T-helper 17 cell (primary cell): ENCODE measurements at places on chromosomes 3 and 15.

- no peak for DNase-seq
Observed at GRCh38 chr3:82132210-82133069, 371.0 kb upstream of the GBE1 start.

- no peak for DNase-seq
Observed at GRCh38 chr3:57952208-57952631, 56.0 kb upstream of the FLNB start.

DNA sequence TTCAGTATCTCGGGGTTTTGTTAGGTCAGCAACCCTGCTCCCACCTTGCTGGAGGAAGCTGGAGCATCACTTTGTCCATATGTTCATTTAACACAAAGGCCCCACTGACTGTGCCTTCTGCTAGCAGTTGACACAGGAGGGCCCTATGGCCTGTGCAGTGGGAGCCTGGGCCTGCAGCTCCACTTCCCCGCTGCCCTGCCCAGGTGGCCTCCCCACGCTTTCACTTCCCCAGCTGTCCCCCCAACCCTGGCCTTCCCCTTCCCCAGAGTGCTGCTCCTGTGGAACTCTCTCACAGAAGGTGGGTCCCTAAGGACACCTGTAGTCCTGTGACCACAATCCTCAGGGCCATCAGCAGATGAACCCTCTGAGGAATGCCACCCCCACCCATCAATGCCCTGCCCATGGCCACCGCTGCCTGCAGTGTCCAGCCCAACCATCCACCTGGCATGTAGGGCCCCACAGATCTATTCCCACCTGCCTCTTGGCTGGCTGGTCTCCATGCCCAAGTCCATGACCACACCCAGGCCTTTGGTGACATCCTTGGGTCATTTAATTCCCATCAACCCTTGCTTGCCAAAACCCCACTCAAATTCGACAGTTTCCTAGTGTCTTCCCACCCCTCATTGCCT lies 13.5 kb downstream of the TBC1D21 start:
- no peak for DNase-seq

- no peak for DNase-seq
Observed at GRCh38 chr3:119084371-119085069, 49.9 kb upstream of the IGSF11 start.

DNA sequence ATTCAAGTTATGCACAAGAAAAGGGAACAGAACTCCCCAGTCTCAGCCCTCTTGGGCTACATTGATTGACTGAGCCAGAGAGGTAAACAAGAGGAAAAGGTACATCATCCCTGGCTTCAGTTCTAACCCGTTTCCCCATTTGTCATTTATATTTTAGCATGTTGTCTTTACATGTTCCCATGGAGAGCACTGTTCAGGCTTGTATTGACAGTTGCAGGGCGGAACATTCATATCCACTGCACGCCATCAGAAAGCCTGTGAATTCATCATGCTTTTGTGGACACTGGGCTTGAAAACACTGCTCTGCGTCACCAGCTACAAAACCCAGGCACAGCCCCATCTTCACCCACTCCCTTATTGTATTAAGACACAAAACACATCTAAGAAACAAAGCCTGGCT lies 240.9 kb upstream of the EIF1B start:
- no peak for DNase-seq

GRCh38 chr3:101829874-101830273 lies 19.4 kb upstream of the NFKBIZ start:
- DNase-seq = no peak

- no peak for DNase-seq
Observed at GRCh38 chr3:158057666-158058065, 48.6 kb downstream of the SHOX2 start.

- DNase-seq = no peak
Observed at GRCh38 chr15:62488387-62488786, 323.3 kb upstream of the C2CD4B start.

GRCh38 chr3:27353221-27353620 lies 16.0 kb downstream of the NEK10 start:
- no peak for DNase-seq

DNA sequence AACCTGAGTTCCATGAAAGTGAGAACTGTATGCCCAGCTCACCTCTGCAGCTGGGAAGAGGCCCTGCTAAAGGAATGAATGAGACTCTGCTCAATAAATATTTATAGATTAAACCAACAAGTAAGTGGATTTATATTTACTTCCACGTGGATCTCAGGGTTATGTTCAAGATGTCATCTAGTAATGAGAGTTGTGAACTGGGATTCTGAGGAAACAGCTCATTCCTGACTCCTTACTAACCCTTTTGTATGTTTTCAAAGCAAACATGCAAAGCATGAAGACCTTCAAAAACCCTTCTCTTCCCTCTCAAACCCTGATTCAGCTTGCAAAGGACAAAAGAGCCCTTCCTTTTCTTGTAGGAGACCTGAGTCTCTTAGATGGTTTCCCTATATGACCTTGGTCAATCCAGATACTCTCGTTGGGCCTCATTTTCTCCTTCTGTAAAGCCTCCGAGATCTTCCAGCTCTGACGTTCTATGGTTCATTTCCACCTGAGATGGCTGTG lies 53.4 kb downstream of the LSM3 start:
- no peak for DNase-seq

DNA sequence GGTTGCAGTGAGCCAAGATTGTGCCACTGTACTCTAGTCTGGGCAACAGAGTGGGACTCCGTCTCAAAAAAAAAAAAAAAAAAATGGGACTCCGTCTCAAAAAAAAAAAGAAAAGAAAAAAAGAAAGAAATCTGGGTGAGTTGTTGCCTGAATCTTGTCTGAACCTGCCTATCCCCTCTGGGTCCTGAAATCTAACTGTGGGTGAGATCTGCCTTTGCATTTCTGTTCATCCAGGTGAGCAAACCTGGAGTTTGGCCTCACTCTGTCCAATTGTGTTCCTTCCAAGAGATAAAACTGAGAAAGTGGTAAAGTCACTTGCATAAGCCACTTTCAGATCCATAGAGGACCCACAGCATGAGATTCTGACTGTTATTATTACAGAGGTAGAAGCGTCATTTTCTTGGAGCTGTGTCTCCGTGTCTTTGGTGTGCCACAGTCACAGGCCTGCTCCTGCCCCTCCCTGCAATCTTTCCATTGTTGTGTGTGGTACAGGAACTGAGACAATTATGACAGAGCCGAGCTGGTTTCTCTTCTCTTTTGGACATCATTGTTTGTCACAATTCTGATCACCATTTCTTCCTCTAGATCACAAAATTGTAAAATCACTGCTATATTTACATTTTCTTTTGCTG lies 235.9 kb downstream of the LPP start:
- no peak for DNase-seq

GRCh38 chr3:52361454-52361853 lies 45.3 kb downstream of the DNAH1 start:
- DNase-seq = no peak

DNA sequence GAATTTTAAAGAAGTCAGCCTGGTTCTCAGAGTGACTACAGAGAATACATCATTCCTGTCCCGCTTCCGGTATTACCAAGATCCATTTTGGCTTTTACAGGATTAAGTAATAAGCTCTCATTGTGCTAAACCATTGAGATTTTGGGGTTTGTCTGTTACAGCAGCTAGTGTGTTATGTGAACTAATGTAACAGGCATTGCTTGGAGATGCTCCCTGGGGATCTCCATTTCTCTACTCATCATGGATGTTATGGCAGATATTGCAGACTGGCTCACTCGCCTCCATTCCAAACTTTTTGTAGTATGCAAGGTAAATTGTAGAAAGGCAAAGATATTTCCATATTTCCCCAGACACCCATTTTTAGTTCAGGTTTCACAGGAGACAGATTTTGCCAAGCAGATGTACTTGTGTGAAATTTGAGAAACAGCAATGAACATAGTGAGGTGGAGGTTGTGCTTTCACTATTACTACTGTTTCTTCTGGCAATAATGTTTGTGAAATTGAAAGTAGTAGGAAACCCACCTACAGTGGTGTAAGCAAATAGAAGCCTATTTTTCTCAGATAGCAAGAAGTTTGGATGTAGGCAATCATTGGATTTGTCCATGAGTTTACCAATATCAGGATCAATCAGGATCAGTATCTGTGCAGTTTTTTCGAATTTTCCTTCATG lies 177.1 kb upstream of the GALNT15 start:
- no peak for DNase-seq

DNA sequence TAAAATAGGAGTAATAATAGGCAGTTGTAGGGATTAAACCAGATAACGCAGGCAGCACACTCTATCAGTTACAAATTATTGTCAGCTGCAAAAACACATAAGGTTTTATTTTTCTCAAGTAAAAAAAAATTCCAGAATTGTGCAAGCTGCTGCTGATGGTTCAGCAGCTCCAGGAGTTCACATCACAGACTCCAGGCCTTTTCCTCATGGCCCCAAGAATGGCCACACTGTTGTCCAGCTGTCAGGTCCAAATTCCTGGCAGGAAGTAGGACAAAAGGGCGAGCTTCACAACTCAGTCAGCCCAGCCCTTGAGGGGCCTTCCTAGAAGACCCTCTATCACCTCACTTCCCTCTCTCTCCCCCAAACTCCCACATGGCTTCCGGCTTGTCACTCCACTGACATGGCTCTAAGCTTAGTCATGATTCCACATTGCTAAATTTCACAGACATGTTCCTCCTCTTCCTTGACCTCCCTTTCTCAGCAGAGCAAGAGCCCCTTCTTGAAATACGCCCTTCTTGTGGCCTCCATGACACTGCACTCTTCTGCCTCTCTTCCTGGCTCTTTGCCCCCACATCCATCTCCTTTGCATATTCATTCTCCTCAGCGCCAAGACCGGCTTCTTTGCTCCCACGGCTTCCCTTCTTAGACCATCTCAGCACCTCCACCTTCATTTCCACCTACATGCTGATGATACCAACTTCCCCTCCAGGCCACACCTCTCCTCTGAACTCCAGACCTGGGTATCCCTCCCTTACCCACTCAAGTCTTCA lies 27.4 kb upstream of the FAM174B start:
- no peak for DNase-seq

DNA sequence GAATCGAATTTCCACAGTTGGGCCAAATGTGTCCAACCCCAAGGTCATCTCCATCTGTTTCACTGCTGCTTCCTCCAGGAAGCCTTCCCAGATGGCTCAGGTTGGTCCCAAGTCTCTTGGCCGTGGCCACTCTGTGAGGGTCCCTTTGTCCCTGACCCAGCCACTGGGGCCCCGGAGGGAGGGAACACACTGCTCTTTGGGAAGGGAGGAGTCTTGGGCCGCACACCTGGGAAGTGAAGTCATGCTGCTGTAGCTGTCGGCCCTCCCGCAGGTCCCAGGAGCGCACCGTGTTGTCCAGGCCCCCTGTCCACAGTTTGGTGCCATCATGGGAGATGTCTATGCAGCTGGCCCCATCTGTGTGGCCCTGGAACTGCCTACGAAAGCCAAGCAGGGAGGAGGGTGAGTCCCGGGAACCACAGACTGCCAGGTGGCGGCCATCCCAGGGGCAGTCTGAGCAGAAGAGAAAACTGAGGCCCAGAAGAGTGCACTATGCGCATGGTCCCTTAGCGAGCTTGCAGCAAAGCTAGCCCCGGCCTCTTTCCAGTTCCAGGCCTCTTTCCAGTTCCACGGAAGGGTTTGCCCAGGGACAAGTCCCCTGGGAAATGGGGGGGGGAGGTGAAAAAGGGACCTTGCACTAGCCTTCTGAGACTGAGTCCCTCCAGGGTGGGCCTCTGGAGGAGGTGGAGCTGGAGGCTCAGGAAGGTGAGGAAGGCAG lies 44.6 kb downstream of the TLE3 start:
- no peak for DNase-seq

- DNase-seq = no peak
Observed at GRCh38 chr3:101077361-101078011, 84.3 kb upstream of the ABI3BP start.

DNA sequence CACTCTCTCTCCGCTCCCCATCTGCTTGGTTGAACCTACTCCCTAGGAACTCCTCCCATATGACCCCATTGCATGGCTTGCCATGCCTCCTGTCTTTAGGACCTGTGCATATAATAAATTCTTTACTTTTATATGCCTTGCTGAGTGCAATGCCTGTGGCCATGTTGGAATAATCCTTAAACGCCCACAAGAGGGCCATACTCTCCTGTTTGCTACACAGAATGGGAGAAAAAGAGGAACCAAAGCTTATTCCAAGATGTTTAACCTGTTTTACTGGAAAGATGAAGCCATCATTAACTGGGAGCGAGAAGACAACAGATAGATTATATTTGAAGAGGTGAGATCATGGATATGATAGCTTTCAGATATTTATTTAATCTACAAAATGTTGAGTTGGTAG lies 1097.8 kb downstream of the NAALADL2 start:
- no peak for DNase-seq

DNA sequence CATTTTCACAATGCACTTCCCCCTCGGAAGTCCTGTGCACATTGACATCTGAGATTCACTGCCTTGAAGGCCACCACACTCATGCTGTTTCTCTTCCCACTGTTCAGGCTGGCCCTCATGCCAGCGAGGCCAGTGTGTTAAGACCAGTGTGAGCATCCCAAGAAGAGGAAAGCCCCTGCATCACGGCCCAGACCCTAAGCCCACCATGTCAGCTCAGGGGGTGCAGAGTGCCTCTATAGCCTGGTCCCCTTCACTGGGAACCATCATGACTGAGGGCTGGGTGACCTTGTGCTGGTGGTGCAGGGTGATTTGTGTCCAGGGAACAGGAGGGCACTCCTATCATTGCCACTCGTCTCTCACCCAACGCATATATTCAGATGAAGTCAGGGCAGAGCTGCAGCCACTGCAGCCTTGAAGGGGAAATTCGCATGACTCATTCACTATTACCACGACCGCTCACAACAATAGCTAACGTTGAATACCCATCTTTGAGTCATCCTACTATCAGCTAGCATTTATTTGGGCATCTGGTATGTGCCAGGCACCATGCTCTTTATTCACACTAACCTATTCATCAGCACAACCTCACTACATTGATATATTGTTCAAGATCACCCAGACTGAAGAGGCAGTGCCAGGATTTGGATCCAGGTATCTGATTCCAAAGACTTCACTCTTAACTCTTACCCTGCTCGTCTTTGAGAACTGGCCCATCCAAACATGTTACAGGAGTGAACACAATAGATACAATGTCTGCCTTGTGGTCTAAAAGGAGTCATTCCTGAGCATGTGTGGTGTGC lies 58.8 kb upstream of the SLC6A11 start:
- DNase-seq = no peak

- no peak for DNase-seq
Observed at GRCh38 chr15:82771789-82772607, 33.9 kb downstream of the FSD2 start.

DNA sequence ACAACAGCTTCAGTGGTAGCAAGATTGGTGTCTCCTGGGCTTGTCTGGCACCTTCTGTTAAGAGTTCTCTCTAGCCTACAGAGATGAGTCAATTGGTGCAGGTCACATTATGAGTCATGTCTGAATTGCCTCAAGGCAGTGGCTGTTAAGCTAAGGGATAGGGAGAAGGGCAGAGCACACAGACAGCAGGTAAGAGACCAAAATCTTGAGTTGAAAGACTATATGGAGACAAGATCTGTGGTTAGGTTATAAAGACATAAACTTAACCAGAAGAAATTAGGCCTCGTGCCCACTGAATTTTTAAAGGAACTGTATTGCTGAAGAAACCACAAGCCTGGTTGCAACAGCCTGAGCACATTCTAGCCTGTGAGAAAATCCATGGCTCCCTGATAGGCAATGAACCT lies 19.2 kb upstream of the KPNA1 start:
- no peak for DNase-seq
